ENCODE measurements at places on chromosomes 4 and X.

GRCh38 chr4:35934320-35934981 lies 309.9 kb downstream of the ARAP2 start:
- peak; percentile 11 for DNase-seq

DNA sequence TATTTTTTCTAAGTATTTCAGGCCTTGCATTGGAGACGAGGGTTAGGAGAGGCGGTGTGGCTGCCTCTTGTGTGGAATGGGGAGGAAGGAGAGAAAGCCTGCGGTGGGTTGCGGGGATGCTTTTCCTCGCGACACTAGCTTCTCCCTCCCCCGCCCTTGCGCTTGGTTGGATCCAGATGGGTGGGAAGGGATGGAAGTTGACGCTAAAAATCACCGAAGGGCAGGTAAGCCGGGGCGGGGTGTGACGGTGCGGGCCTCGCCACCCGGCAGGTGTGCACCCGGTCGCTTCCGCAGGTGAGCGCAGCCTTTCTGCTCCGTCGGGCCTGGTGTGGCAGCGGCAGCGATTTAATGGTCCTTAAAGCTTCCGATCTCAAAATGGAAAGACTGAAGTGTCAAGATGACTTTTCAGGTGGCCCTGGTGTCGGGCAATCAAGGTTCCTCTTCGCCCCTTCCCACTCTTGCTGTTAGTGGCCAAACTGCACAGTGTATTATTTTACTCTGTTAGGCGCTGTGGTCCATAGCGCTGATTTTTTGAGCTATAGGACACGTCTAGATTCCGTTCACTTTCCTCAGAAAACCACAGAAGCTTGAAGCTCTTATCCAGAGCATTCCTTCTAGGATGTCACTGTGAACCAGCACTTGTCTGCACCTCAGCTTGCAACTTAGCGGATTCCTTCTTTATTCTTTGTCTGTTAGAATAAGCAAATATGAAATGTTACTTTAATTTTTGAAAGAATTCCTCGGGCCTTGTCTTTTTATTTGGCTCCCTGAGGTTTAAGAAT lies 765 bp downstream of the ENOPH1 start:
- DNase-seq: no peak

GRCh38 chr4:52648836-52649235 lies 10.3 kb downstream of the USP46 start:
- DNase-seq: no peak

DNA sequence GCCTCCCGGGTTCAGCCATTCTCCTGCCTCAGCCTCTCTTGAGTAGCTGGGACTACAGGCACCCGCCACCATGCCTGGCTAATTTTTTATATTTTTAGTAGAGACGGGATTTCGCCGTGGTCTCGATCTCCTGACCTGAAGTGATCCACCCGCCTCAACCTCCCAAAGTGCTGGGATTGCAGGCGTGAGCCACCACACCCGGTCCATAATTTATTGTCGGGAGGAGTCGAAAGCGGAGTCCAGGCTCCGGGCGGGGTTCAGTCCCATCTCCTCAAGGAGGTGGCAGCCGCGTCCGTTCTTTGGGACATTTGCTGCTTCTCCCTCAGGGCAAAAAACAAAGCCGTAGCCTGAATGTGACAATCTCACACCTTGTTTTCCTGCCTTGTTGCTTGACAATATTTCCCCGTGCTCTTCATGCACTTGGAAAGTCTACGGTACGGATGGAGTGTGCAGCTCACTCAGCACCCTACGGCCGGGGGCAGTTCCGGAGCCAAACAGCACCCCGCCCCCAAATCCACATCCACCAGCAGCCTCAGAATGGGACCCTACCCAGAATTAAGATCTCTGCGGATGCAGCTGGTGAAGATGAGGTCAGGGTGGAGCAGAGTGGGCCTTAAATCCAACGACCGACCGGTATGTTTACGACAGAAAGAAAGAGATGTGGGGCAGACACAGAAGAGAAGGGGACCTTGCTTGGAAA lies 9.6 kb downstream of the GTPBP6 start:
- no peak for DNase-seq

DNA sequence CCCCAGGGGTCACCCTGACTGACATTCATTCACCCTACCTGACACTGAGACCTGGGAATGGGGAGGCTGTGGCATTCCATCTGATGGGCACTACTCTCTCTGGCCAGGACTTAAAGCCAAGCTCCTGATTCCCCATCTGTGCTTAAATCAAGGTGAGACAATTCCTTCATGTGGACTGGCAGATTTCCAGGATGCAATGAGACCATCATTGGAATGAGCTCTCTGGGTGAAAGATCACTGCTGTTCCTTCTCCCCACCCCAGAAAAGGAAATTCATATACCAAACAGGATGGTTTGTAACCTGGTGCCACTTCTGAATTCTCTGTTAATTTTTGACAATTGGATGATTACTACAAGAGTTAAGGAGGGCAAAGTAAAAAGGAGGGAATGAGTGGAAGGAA lies 354.8 kb downstream of the MID1IP1 start:
- DNase-seq: no peak

- DNase-seq: no peak
Observed at GRCh38 chr4:2177443-2178093, 64.4 kb downstream of the HAUS3 start.

DNA sequence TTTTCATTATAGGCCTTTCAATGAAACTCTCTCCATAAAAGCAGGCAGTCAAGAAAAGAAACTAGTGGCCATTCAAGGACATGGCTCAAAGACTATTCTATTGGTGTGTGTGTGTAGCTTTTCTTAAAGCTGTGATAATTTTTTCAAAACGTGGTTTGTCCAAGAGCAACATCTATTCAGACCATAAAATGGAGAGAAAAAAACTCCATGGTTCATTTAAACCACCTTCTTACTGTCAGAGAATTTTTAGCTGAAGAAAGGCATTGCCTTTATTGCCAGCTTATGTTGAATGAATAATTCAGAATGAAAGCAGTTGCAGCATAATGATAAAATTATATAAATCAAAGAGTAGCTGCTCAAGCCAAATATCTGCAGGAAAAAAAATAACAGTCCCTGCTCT lies 325.5 kb downstream of the PCDH18 start:
- no peak for DNase-seq

DNA sequence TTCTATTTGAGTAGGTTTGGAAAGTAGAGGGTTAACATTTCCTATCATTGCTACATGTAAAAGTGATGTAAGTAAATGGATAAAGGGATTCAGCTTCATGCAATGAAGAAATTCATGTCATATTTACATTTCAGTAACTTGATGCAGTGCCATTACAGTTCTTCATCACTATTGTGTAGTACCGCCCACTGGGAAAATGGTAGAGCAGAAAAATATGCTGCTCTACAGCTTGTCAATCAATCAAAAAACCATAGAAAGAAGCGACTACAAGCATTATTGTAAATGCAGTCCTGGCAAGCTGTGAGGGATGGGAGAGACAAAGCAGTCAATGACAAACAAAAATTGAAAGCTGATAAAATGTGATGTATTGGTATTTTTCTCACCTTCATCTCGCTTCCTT lies 1597.9 kb downstream of the RPA4 start:
- DNase-seq: no peak

DNA sequence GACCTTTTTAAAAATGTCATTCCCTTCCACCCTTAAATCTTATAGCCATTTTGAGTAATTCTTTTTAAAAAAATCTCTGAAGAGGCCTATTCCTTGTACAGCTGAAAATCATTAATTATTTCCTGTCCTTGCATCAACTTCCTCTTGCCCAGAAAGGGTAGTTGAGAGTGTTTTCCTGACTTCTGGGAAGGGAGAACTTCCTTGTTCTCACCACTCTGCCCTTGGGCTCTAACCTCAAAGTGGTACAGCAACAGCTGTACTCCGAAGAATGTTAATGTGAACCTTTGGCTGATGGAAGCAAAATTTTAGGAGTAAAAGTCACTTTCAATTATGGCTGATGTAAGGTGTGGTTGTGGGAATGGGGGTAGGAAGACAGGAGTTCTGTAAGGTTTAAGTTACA lies 15.1 kb upstream of the FABP2 start:
- DNase-seq: no peak

GRCh38 chr4:97153042-97153441 lies 990.2 kb downstream of the STPG2 start:
- no peak for DNase-seq

- DNase-seq: peak; percentile 30
Observed at GRCh38 chr4:54800831-54801530, 143.2 kb downstream of the KIT start.

- DNase-seq: no peak
Observed at GRCh38 chrX:49809891-49810632, 19.0 kb upstream of the PAGE4 start.

GRCh38 chr4:73593631-73594241 lies 26.5 kb downstream of the RASSF6 start:
- DNase-seq: peak; percentile 12

DNA sequence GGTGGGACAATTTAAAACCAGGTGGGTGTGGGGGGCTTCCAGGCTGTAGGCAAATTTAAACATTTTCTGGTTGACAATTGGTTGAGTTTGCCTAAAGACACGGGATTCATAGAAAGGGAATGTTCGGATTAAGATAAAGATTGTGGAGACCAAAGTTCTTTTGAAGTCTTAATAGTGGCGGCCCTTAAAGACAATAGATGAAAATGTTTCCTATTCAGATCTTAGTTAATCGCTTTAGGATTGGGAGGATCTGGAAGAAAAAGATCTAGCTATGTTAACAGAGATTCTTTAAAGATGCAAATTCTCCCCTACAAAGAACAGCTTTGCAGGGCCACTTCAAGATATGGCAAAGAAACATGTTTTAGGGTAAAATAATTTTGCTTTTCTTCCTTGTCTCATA lies 4.8 kb downstream of the CNGA1 start:
- DNase-seq: no peak

- DNase-seq: no peak
Observed at GRCh38 chrX:38799995-38800580, 1.2 kb upstream of the MID1IP1 start.

DNA sequence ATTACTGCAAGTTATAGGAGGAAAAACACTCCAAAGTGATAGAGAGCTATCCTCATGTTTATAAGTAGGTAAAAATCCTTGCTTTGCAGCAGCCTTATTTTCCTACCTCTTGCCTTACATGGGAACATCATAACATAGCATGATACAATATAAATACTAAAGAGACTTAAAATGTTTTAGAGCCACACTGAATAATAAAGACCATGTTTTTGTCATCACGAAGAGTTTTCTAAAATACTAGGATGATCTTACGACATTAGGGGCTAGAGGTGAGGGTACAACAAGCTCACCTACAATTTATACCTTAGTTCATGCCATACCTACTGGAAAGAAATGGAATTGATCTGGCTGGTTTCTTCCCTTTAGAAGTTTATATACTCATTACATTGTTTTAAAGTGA lies 184.8 kb downstream of the FBXW7 start:
- no peak for DNase-seq

DNA sequence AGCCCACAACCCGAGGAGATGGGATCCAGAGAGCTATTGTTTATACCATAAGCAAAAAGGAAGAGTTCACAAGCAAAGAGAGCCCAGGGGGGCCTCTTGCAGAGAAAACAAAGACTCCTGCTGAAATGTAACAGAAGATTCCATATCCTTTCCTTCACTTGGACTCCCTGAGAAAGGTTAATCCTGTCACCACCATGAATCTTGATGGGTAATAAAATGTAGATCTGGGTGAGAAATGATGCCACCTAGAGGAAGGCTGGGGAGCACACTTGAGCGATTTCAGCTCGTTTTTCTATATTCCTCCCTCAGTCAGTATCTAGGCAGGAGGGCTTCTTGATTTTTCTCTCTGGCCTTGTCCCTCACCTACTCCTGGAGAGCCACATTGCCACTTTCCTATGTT lies 10.2 kb upstream of the KCNE5 start:
- peak; percentile 1 for DNase-seq

- no peak for DNase-seq
Observed at GRCh38 chrX:150692296-150692695, 900 bp upstream of the MTMR1 start.

GRCh38 chr4:4625488-4625887 lies 83.6 kb upstream of the STX18 start:
- no peak for DNase-seq

GRCh38 chrX:103688946-103689345 lies 2.4 kb upstream of the MORF4L2 start:
- no peak for DNase-seq

GRCh38 chrX:42804524-42804923 lies 26.6 kb upstream of the PPP1R2C start:
- no peak for DNase-seq

Data from KG1 (cell line).